ENCODE measurements at places on chromosomes 5 and 9.

DNA sequence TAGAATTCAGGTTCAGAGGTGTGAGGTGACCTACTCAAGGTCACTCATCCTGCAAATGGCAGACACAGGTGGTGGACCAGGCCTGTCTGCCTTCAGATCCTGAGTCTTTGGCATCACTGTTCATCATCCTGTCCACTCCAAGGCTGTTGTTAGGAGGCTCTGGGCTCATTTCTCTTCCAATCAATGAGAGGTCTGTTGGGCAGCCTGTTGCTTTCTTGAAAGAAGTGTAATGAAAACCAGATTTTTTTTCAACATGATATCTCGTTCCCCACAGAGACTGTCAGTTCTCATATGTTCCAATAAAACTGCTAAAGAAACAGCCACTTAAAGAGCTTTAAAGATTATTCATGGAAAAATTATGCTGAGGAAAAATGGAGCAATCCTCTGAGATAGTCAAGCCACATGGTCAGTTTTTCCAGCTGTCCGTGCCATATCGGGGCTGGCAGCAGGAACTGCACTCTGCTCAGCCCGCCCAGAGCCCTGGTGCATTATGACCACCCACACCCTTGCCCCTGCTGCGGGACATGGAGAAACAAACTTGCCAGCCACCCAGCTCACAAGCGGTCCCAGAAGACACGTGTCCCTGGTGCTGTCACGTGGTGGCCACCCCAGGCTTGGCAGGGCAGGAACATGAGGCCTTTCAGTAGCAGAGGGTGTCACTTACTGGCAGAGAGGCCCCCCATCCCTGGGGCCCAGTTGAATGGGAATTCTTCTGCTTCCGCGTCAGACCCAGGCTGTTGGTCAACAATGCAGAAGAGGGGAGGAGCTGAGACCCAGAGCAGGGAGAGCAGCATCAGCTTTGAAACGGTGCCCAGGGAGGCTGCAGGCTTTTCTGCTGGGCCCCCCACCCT is 63.7 kb upstream of the ANGPTL2 start:
- no peak for DNase-seq

DNA sequence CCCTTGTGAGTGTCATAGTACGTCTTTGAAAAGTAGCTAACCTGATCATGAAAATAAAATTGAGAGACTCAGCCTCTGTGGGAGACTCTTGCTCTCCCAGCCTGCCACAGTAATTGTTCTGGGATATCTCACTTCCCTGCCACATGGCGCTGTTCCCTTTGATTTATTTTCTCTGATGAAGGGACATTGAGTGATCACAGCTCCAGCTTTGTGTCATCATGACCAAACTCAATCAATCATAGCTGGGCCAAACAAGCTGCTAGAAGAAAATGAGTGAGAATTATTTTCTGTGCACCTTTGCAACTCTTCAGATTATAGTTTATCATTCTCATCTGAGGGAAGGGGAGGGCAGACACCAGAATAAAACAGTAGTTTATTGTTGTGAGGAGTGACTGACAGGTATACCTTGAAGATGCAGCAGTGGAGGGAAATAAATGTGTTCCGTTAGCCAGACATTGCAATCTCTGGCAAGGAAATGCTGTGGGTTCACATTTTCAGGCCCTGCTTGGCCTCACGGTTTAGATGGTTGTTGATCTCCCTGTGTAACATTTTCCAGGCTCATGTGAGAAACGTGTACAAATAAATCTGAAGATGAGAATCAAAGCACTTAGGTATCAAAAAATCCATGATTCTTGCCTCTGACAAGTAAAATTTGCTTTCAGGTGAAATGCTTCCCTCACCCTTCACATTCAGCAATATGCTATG is 174.7 kb upstream of the FBXL17 start:
- no peak for DNase-seq

- no peak for DNase-seq
These were observed 17.5 kb downstream of the TNIP1 start for GRCh38 chr5:151063142-151063989.

- DNase-seq = no peak
These were observed 237.0 kb downstream of the TENT4A start for GRCh38 chr5:6950250-6950649.

- no peak for DNase-seq
These were observed 4.5 kb downstream of the ADGRV1 start for GRCh38 chr5:90563108-90563507.

- no peak for DNase-seq
These were observed 762.7 kb downstream of the TLE1 start for GRCh38 chr9:80926611-80927010.

DNA sequence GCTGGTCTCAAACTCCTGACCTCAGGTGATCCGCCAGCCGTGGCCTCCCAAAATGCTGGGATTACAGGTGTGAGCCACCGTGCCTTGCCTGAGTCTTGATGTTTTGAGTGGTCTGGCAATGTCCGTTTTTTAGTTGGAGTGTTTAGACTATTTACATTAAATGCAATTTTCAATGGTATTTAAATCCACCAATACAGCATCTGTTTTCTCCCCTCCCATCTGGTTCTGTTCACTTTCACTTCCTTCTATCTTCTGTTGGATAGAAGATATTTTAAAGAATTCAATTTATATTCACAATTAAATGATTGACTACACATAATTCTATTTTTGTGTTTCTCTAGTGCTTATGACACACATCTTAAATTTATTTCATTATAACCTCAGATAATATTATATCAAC is 26.0 kb upstream of the PCAT7 start:
- no peak for DNase-seq

GRCh38 chr9:5976674-5977397 is 38.6 kb downstream of the RANBP6 start:
- no peak for DNase-seq

DNA sequence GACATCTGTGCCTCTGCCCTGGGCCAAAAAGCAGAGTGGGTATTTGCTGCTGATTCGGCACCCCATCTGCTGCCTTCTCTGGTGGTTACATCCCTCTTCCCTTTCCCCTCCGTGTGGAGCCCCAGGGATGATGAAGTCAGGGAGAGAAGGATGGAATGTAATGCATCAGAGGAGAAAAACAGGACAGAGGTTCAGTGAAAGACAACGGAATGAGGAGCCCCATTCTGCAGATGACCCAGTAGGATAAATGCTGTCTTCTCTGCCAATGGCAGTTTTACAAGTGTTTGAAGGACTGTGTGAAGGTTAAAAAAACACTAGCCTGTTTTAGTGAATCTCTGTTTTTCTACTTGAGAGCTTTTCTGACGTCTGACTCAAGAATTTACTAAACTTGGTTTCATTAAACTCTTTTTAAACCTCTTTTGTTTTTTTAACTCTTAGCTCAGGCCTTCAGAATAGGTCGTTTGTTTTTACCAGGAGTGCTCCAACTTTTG is 86.3 kb downstream of the NLN start:
- no peak for DNase-seq

- DNase-seq = no peak
These were observed 41.3 kb upstream of the S1PR3 start for GRCh38 chr9:88949961-88950340.

All from activated gamma-delta T cell treated with Interleukin-2 at 50 U/mL for 16 hours (primary cell).